ENCODE measurements at places on chromosomes 3 and 15. TPM values are rescaled to one million over a fixed set of nuclear protein-coding genes. Genes with fewer than 3 reads are reported as not detected.

DNA sequence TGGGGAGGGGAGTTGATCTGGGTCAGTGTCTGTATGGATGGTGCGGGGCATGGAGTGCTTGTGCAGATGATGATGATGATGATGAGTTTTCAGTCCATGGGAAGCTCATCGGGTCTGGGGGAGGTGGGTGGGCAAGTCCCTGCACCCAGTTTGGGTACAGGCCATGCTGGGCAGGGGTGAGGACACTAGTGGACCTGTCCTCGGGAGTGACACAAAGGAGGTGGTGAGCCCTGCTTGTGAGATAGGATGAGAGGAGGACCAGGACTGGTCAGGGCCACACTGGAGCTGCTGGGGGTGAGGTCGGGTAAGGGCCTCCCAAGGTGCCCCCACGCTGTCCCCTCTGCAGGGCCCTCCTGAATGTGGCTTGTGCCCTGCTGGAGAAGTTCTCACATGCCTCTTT, 177.9 kb downstream of the APBA2 start:
- no peak for DNase-seq

DPPA2 gene
- not detected for total RNA-seq

DNA sequence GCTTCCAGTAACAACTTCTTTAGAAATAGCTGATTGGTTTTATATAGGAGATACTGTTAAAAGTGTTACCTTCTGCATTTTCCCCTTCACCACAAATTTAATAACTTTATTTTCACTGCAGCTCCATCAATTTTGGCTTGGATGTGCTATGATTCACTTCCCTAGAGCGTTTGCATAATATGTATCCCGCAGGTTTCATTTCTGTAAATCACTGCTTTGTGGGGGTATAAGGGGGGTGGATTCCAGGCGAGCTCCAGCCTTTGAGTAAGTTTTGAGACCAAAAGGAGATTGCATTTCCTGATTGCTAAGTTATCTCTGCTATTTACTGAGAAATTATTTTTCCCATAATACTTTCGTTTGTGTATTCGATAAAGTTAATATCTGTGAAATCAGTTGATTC, 232.6 kb downstream of the TBL1XR1 start:
- no peak for DNase-seq

TNFAIP8L3 gene
- 1.3 TPM for total RNA-seq

DNA sequence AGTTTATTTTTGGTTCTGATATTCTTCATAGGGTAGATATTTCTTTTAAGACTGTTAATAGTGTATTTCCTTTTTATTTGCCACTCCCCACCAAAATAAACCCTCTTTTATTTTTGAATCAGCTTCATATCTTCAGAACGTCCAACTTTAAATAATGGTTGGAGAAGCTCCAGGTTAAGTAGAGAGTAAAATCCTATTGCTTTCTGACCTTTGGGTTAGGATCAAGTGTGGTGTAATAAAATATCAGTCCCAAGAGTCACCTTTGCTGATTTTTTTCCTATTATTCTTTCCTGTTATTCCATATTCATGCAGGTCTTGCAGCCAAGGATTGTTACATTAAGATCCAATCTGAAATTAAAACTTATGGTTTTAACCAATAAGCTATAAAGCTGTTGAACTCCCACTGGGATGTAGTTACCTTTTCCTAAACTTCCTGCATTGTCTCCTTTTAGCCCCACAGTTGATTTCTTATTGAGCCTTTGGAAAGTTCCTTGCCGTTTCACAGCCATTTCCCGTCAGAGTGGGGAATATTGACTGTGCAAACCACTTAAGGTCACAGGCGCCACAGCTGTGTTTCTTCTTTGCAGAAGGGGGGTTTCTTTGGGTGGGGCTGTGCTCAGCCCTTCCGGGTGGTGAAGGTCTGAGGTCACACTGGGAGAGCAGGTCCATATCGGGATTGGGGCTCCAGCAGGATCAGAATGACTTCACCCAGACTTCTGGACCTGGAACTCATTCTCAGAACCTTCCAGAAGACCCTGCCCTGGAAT, 287.3 kb upstream of the CTDSPL start:
- DNase-seq = no peak

RTP3 gene
- total RNA-seq = 0.20 TPM

GRCh38 chr15:56794553-56795329, 61.4 kb upstream of the ZNF280D start:
- no peak for DNase-seq

HTR3D gene
- total RNA-seq = not detected

GRCh38 chr3:179247289-179248015, 3.5 kb downstream of the KCNMB3 start:
- peak; percentile 49 for DNase-seq

RBSN gene
- total RNA-seq = 17.4 TPM

CASR gene
- total RNA-seq = not detected

DNA sequence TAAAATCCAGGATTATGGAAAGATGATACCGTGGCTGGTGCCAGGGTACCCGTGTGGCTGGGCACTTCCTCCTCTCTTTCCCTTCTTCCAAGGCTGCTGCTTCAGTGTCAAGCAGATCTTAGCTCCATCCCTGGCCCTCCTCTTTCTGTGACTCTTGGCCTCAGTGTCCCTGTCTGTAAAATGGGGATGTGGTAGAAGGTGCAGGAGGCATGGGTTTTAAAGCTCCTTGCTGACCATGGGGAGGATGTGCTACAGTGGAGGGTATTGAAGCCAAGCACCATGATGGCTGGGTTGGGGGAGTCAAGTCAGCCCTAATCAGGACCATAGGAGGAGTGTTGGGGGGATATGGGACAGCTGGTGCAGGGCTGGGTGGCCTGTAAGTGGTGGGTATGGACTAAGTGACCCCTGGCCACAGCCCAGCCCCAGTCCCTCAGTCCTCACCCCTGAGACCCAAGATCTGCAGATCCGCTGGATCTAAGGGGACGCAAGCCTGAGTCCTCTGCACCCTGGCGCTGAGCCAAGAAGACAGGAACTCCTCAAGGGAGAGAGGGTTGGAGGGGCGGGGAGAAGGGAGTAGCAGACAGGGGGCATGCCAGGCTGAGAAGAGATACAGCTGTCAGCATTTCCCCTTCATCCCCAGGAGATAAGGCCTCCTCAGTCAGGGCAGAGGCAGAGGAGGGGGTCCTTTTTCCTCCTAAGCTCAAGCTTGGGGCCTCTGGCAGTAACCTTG, 12.0 kb downstream of the PTH1R start:
- no peak for DNase-seq

DNA sequence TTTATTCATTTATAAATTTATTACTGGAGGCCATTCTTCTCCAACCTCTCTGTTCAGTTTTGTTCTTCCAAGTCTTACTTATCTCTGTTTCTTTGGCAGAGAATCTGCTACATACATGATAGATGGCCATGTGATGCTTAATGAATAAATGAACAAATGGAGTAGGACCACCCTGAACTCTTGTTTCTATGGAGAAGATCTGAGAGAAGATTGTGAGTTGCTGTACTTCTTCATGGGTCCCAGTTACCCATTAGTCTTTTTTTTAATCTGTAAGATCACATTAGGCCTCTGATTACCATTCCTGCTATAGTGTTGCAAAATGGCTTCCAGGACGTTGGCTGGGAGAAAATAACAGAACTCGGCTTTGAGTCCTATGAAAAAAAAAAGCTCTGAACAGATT, 191.9 kb upstream of the SYNPR start:
- DNase-seq = no peak

DNA sequence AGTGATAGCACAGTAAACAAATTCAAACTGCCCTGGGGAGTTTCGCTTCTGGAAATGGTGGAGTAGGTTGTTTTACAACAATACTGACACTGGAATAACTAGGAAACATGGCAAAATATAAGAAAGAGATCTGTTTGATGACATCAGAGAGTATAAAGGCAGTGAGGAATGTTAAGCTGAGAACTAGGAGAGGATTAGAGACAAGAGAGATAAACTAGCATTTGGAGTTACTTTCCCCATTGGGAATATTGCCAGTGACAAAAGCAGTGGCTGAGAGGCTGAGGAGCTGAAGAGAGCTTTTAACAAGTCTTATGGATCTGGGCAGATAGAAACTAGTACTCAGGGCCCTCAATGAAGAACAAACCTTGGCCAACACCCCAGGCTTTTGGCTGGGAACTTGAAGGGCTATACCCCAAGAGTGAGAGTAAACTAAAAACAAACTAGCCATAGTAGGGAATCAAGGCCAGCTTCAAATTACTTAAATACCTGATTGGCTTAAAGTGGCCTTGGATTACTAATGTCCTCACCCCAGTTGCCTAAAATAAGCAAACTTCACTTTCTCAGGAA, 280.4 kb downstream of the KLF13 start:
- DNase-seq = peak; percentile 7

DNA sequence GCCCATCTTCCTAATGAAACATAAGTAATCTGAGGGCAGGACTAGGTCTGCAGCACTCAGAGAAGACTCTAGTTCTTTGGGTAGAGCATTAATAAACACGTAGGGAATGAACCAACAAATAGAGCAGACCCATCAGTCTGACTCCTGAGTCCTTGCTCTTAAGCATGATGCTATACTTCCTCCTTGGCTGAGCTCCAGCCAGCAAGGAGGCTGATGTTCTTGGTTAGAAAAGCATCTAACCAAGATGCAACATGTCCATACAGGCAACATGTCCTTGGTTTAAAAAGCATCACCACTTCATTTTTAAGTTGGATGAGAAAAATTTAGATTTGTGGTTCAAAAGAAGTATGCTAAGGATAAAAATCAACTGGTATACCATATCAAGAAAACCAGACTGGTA, 8.5 kb upstream of the MYH15 start:
- DNase-seq = peak; percentile 17

DNA sequence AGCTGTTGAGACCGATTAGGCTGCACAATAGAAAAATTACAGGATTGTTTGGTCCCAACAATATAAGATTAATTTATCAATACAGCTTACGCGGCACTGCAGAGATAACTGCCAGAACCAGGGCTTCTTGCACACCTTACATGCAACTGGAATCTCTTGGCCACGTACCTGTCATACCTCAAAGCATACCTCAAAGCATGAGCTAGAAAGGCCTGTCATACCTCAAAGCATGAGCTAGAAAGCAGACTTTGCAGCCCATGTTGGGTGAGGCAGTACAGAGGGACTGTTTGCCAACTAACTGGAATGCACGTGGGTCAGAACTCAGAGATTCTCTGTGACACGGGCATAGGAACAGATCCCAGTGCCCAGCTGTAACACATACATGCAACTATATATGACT, 34.7 kb downstream of the NTRK3 start:
- no peak for DNase-seq

GRCh38 chr3:173249457-173249856, 108.4 kb upstream of the SPATA16 start:
- DNase-seq = no peak

CPNE4 gene
- total RNA-seq = 0.32 TPM

HYAL3 gene
- 3.0 TPM for total RNA-seq

- DNase-seq = no peak
These were observed 141.0 kb downstream of the WDR72 start for GRCh38 chr15:53618461-53618860.

DNA sequence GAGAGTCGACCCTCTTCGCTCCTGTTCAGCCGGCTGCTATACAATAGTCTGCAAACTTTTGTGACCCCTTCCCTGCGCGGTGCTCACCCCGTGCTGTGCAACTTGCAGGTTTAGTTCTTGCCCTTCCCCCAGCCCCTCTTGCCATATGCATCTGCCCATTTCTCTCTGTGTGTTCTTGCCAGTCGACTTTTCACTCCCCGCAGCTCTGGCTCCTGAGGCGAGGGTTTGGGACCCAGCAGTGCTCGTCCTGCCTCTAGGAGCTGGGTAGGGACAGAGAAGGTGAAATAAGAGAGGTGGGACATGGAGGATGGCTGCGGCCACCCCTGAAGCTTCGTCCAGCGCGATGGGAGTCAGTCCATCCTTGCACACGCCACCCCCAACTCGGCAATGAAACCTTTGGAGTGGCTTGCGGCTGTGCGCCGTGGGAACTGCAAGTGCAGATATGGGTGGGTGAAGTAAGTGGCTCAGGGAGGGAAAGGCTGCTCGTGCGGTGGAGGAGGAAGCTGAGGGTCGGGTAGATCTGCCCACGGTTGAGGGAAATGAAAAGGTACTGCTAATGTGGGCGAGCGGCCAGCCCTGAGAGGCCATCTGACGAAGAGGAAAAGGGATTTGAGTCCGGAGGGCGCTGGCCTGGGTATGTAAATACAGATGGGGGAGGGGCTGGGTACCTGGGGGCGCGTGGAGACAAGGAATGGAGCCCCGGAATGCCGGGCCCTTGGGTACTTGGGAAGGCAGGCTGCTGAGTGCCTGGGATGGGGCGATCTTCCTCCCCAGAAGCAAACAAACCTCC, 1.0 kb downstream of the LRRC3B start:
- DNase-seq = no peak

DNA sequence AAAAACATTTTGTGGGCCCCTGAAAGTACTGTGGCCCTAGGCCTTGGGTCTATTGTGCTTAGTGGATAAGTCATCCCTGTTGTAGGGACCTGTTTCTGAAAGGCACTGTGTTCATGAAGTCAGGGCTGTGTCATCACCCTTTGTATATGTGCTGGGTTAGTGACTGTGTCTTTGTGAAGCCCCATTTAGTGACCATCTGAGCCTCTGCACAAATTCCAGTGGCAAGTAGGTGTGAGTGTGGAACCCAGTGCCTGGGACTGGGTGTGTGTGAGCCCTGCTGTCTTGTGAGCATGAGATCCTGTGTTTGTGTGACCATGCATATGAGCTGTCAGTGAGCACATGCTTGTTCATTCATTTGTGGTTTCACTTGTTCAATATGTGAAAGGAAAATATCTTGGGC, 1.2 kb upstream of the HYAL1 start:
- no peak for DNase-seq

- peak; percentile 40 for DNase-seq
These were observed 78.5 kb downstream of the KBTBD8 start for GRCh38 chr3:67076607-67077006.

GRCh38 chr15:71239592-71240364, 124.5 kb downstream of the THSD4 start:
- DNase-seq = no peak

DNA sequence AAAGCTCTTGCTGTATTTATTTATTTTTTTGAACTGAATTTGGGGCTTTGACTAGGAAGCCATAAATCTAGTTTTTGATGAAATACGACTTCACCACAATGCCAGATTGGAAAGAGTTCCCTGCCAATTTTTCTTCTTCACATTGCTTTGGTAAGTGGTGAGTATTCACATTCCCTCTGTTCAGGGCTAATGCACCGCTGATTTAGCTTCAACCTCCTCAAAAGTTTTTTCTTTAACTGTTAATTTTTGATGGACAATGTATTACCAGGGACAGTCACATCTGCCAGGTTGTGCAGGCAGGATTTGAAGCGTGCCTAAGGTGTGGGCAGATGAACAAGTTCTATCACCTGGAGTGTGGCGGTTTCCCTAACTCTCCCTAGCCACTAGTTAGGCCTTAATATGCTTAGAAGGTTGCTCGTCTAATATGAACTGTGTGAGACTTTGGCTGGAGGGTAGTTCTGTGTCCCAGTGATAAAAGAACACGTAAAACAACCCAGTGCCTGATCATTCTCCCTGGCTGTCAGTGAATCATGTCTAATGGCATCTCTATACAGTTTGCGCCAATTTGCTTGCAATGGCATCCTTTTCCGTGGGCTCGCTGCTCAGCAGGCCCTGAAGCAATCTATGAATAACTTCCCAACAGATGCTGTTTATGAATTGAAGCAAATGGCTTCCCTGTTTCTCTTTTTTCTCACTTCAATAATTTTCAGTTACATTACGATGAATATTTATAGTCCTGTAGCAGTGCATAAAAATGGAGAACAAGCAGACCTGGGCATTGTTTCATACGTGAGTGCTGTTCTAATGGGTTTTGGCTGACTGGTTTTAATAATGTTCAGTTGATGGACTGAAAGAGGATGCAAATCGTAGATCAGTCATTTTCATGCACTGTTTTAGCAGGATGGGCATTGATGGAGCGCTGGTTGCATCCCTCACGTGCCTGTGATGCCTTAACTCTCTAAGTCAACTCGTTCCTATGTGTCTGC, 243.2 kb upstream of the SUCLG2 start:
- DNase-seq = no peak

Data from M059J (cell line).